ENCODE measurements at places on chromosomes 7 and 10. TPM values are rescaled to one million over a fixed set of nuclear protein-coding genes. Genes with fewer than 3 reads are reported as not detected.

Gene MYH16
- polyA plus RNA-seq = not detected

Gene HUS1
- 27.9 TPM for polyA plus RNA-seq

Gene PON2
- polyA plus RNA-seq = 86.2 TPM

Gene C10orf67
- polyA plus RNA-seq = 0.14 TPM

Gene POLL
- polyA plus RNA-seq = 16.4 TPM

Gene NODAL
- not detected for polyA plus RNA-seq

Gene ZC3HAV1
- polyA plus RNA-seq = 21.7 TPM

Gene CYP3A4
- not detected for polyA plus RNA-seq

GRCh38 chr7:55052081-55052480, 33.3 kb downstream of the EGFR start:
- no peak for DNase-seq

DNA sequence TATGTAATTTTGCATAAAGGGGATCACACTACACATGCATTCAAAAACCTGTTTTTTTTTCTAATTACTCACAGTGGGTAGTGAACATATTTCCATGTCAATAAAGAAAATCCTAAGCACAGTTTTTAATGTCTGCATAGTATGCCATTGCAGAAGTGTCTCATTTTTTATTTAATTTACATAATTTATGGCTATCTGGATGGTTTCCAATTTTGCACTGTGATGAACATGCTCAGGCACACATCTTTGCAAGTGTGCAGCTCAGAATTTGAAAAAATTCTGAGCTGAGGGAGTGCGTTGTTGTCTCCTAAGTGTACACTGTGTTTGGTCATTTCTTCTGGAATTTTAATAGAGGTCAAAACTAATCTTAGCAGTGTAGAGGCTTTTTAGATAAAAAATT, 2.2 kb downstream of the NPFFR1 start:
- DNase-seq = no peak

DNA sequence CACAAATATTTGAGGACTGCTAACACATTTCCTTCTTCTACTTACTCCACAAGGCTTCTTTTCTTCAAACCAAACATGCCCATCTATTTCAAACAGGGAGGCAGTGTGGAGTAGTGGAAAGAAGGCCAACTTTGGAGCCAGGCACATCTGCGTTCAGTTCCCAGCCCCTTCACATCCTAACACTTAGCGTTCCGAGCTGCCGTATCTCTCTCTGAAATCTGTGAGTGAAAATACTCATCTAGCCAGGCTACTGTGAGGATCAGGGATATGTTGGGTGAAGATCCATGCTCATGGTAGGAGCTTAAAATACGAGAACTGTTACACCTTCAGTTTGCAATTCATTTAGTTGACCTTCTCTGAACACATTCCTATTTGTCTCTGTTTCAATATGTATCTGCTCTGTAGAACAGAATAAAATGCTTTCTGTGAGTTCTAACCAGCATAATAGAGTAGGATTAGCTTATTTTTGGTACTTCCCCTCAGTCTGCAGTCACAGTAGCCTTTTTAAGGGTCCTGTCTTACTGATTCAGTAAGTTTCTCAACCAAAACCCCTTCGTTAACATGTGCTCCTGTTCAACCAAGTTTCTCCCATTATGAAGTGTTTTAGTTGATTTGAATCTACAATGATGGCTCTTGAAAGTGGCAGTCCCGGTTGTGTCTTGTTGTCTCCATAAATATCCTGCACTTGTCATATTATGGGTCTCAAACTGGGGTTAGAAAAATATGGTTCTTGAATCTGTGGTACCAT, 3.3 kb upstream of the MEST start:
- DNase-seq = no peak

GRCh38 chr10:8444630-8445029, 390.1 kb downstream of the GATA3 start:
- DNase-seq = no peak

GRCh38 chr10:131078131-131078881, 233.2 kb downstream of the TCERG1L start:
- DNase-seq = no peak

- DNase-seq = no peak
Measured at GRCh38 chr10:42952349-42952748, 124.5 kb upstream of the RET start.

GRCh38 chr7:30937416-30937815, 25.8 kb downstream of the AQP1 start:
- no peak for DNase-seq

- no peak for DNase-seq
Measured at GRCh38 chr7:9657257-9657656, 1223.8 kb downstream of the NXPH1 start.

GRCh38 chr7:17432793-17433192, 134.3 kb downstream of the AHR start:
- no peak for DNase-seq

DNA sequence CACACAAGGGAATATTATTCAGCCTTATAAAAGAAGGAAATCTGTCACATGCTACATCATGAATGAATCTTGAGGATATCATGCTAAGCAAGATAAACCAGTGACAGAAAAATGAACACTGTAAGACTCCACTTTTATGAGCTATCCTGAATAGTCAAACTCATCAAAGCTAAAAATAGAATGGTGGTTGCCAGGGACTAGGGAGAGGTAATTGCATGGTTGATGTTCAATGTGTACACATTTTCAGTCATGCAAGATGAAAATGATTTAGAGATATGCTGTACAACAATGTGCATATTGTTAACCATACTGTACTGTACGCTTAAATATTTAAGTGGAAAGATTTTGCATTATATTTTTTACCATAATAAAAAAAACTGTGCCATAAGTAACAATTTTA, 1349.1 kb downstream of the XPNPEP1 start:
- DNase-seq = no peak

DNA sequence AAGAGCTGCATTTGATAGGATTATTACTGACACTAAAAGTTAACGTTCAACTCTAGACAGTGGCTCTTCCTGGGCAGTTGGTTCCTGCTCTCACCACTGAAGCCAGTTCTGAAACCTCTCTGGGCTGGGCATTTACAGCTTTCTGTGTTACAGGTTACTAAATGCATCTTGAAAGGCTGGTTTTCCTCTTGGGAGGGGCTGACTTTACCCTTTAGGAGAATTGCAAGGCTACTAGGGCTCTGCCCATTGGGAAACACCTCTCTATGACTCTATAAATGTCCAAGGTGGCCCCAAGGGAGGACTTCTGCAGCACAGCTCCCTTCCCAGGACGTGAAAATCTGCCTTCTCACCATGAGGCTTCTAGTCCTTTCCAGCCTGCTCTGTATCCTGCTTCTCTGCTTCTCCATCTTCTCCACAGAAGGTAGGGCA, at the start of gene GPR15LG:
Gene GPR15LG, plus strand, starts transcription at position 301 of the 429 bp plus-strand sequence. Its CDS starts 51 bp downstream, at position 352.
- DNase-seq = no peak

GRCh38 chr7:100752994-100753393, 19.6 kb downstream of the ZAN start:
- DNase-seq = no peak

DNA sequence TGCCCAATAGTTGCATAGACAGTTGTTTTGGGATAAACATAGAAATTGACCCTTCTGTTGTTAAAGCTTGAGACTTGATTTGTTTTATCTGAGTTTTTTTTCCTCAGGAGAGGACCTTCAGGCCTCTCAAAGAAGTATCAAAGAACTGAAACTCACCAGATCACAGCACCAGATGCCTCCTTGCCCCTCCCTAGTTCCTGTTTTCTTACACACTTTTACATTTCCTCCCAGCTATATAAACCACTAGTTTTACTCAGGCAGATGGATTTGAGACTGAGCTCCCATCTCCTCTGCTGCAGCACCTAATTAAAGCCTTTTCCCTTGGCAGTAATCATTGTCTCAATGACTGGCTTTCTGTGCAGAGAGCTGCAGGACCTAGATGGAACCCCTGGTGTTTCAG, 150.6 kb upstream of the NRG3 start:
- no peak for DNase-seq

DNA sequence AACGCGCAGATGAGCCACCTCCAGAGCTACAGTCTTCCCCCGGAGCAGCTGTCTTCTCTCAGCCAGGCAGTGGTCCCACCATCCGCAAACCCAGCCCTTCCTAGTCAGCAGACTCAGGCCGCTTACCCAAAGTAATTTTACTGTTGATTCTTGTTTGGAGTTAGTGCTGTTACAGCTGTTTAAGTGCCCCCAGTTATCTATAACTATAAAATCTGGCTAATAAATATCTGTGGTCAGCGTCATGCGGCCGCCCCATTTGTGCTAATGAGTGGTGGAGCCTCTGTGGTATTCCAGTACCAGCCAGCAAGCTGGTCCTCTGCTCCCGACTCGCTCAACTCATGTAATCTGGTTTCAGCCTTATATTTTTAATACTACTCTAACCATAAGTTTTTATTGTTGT, 43.2 kb upstream of the TMEM236 start:
- DNase-seq = no peak

DNA sequence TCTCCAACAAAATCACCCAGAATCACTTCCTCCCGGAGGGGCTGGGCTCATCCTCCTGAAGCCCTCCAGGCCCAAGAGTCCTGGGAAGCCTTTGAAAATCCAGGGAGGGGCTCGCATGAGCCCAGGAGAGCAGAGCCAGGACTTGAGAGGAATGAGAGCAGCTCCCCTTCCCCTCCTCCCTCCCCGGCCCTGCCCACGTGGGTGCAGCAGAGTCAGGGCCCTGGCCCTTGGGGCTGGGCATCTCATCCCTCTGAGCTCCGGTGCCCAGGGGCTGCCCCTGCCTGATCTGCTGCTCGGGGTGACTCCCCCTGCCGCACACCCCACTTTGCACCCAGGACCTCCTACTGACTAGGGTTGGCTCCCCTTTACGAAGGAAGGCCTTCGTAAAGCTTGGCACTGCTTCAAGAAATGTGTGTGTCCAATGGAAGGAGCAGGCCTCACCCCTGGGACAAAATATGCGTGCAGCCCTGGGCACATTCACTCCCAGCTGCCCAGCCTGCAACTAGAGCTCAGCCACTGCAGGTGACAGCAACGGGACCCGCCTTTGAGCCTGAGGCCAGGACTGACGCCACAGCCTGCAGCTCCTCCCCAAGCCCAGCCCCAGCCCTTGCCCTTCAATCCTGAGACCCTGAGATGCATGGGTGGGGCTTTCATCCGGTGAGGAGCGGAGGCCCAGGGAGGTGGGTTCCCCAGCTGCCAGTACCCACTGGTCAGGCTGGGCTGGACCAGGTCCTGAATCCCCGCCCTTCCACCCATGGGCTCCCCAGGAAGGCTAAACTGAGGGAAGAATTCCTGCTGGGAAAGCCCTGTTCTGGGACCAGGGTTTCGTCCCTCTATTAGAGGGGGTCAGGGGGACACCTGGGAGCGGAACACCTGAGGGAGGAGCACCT, 21.8 kb downstream of the PWWP2B start:
- no peak for DNase-seq

DNA sequence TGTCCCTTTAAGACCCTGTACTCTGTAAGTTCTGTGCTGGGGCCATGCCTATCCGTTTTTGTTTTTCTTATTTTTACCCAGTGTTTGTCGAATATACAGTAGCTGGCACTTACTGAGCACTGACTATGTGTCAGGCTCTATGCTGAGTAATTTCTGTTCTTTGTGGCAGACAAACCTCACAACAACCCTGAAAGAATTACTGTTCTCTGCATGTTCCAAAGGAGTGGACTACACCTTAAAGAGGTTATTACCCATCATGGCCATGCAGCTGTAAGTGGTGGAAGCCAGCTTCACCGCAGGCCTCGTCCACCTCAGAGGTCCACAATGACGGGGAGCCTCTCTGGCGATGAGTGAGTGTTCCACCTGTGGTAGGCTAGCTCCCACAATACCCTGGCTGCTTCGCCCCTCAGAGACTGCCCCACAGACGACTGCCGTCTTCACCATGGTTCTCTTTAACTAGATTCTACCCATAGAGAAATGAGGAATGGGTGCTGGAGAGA, 30.1 kb upstream of the RBM20 start:
- DNase-seq = no peak
